ENCODE measurements at places on chromosomes 11 and 22. TPM values are rescaled to one million over a fixed set of nuclear protein-coding genes. Genes with fewer than 3 reads are reported as not detected.

DNA sequence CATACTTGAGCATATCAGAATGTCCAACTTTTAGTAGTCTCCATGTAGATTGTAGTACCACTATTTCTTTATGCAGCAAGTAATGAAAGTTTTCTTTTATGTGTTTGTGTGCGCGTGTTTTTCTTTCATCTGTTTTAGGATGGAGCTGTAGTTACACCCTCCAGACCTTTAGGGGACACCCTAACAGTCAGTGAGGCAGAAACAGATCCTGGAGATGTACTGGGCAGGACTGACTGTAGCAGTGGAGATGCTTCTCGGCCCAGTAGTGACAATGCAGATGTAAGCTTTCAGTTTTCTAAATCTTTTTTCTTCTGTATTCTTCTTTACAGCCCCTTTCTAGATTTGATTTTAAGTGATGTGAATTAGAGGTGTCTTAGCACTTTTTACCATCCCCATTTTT, 79.9 kb upstream of the GRIK4 start:
- peak; percentile 72 for DNase-seq

DNA sequence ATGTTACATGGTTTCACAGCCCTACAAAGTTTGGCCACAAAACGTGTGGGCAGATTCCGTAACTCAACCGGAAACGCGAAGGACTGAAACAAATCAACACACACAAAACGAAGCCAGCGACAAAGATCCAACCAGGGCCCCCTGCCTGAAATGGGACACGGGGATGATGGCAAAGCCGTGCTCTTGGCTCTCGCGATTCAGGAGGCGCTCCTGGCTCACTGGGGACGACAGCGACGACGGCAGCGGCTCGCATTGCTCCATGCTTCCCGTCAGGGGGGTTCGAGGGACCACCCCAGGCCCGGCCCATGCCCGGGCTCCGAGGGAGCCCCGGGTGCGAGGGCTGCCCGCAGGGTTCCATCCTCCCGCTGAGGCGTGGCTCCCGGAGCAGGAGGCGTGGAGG, 4786.8 kb upstream of the OR11H1 start:
- DNase-seq: no peak

DNA sequence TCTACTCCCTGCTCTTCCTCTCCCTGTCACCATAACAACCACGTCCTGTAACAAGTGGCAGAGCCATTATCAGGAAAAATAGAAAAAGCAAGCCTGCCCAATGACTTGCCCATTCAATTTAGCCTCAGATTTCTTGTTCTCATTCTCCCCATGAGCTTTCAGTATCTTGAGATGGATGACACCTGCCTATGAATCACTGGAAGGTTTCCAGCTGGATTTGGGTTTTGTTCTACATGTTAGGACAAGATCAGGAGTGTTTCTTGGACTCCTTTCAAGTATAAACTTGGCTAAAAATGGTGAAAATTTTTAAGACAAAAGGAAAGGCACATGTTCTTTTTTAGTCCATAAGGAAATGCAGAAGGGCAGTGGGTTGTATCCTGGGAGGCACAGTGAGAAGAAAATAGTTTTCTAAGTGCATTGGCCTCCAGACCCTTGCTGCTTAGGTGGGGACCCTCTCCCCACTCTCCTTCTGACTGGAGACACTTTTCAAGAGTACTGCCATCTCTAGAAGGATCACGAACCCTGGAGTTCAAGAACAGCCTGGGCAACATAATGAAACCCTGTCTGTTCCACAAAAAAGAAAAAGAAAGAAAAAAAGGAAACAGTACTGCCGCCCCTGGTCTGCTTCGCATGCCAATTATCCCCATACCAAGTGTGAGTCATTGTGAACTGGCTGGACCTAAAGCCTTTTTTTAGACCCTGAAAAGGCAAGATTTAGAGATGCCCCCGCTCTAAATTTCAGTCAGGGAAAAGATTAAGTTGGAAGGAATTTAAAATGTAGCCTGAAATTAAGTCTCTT, 51.0 kb downstream of the MTNR1B start:
- DNase-seq: peak; percentile 92

DNA sequence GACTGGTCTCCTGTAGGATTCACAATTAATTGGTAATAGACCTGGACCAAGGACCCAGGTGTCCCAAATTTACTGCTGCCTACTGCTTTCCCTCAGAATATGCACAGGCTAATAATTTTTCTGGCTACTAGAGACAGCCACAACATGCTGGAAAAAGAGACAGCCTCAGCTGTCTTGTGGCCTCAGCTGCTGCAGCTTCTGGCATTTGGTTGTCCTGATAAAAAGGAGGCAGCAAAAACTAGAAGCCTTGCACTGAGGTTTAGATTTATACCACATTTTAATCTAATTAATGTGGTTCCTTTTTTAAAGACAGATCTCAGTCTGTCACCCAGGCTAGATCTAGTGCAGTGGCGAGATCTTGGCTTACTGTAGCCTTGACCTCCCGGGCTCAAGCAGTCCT, 89.8 kb downstream of the BTBD10 start:
- DNase-seq: no peak

GRCh38 chr11:72727521-72727920, 24.7 kb downstream of the ARAP1 start:
- no peak for DNase-seq

GRCh38 chr11:111422494-111423249, 43.6 kb upstream of the POU2AF1 start:
- peak; percentile 26 for DNase-seq

GRCh38 chr11:44213148-44213547, 96.8 kb downstream of the ALX4 start:
- no peak for DNase-seq

GRCh38 chr11:64765291-64765850, 5.6 kb upstream of the PYGM start:
- no peak for DNase-seq

GRCh38 chr11:129374993-129375750, 476 bp upstream of the BARX2 start:
- no peak for DNase-seq

- DNase-seq: peak; percentile 69
Observed at GRCh38 chr11:46039990-46040389, 81.3 kb downstream of the PHF21A start.

GRCh38 chr11:126596474-126596873, 241.0 kb downstream of the ST3GAL4 start:
- no peak for DNase-seq

DNA sequence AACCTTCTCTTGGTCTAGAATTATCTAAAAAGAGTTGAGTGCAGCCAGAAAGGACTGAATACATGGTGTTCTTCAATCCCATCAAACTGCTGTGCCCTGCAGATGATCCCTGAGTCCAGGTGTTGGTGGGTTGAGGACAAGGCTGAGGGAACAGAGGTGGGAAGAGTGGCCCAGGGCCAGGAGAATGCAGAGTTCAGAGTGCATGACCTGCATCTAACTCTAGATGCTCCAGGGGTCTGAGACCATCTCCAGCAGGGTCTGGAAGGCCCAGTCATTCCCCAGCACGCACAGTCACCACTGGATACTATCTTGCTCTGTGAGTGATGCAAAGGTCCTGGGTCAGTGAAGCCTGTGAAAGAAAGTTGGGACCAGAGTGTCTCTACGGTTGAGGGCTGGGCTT, 2.1 kb upstream of the VPREB1 start:
- DNase-seq: no peak

- peak; percentile 82 for DNase-seq
Observed at GRCh38 chr11:95849087-95849825, 59.0 kb downstream of the CEP57 start.

DNA sequence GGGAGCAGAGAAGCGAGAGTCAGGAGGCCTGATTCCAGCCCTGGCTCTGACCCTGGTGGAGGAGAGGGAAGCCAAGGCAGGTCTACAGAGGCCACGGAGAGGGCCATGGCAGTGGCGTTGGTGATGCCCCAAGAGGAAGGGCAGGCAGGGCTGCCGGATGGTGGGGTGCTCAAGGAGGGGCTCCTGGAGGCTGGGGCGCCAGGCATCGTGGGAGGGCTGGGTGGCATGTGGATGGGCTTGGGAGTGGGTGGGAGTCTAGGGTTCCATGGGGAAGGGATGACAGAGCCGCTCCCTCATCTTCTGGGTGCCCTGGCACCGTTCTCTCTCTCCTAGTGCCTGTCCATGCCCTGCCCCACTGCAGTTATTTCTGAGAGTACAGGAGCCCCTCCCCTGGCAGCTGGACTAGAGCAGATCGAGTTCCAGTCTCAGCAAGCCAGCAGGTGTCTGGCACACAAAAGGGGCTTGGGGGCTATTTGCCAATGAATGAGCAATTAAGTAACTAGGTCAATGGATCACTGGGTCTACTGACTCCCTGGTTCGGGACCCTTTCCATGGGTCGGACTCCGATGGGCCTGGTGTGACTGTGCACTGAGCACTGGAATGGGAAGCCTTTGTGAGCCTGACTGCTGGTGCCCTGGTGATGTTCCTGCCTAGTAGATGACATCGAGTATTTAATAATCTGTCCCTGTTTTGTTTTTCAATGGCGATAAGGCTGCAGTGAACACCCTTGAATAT, 570.0 kb downstream of the TBC1D22A start:
- no peak for DNase-seq

DNA sequence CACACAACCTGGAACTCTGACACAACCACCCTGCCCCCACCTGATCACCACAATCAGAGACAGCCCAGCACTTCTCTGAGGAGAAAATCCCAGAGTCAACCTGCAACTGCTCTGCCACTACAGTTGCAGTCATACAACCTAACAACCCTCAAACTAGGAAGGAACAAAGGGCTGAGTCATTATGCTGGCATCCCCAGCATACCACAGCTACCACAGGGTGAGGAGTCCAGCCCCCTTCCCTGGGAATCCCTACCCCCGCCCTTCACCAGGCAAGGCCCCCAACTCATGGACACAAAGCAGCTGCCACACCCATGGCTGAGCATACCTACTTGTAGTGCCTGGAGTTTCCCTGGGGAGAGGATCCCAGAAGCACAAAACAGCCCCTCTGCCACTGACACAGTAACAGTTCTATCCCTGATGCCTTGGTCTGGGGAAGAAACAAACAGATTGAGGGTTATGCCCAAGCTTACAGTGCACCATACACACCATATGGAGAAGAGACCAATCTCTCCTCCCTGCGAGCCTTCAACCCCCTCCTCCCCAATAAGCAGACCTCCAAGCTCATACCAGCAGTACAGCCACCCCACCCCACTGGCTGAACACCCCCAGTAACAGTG, 68.5 kb upstream of the C11orf58 start:
- peak; percentile 25 for DNase-seq

DNA sequence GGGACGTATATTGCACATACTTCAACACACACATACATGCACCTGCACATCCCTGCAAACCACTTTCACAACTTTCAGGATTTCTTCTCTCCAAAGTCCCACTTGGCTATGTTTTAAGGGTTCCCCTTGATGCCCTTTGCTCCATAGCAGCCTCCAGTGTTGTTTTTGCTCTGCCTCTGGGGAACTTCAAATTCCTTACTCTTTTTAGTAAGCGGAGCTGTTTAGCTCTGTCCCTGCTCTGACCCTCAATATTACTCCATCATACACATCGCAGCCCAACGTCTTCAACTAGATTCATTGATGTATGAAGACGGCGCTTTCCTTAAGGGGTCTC, 18.3 kb downstream of the PRR5L start:
- no peak for DNase-seq

- DNase-seq: no peak
Observed at GRCh38 chr11:35663408-35663702, 780 bp downstream of the TRIM44 start.

DNA sequence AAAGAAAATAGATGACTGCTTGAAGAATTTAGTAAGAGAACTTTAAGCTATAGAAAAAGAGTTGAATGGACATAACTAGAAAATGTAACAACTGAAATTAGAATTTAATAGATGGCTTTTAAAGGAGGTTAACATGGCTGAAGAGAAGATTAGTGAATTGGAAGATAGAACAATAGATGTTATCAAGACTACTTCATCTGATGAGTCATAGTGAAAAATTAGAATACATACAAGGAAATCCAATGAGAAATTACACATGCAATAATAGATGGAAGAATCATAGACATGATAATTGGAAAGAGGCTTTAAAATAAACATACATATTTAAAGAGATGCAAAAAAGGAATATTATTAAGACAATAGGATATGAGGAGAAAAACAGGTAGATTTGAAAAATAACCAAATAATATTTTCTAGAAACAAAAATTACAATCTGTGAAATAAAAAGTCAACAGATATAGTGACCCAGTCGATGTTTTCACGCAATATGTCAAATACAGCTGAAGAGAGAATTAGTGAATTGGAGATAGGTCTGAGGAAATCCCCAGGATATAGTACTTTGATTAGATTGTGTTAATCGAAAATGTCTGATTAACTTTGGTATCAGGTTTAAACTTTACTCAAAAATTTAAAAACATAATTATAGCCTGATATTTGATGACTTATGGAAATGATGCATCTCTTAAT, 28.2 kb downstream of the CAT start:
- DNase-seq: no peak

DNA sequence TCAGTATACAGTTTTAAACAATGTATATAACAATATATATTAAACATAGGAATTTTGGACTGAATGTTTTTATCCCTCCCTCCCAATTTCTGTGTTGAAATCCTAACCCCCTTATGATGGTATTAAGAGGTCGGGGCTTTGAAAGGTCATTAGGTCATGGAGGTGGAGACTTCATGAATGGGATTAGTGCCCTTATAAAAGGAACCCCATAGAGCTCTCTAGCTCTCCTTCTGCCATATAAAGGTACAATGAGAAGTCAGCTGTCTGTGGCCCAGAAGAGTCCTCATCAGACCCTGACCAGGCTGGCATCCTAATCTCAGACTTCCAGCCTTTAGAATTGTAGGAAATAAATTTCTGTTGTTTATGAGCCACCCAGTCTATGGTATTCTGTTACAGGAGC, 6.5 kb downstream of the NNMT start:
- no peak for DNase-seq

GRCh38 chr22:23119494-23120414, 22.0 kb downstream of the RSPH14 start:
- DNase-seq: no peak

DNA sequence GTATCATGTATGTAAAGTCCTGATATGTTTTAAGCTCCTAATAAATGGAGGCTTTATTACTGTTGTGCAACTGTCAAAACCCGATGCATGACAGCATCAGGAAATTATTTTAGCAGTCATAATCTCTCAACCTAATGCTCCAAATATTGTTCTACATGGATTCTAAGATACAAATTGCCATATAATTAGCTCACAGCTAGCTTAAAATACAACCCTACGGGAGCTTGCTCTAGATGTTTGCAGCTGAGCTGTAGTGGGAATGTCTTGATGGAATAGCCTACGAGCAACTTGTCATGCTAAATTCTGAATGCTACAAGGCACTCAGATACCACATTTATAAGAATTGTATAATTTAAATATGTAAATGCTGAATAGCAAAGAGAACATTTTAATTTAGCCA, 109.8 kb downstream of the STK33 start:
- DNase-seq: no peak

OR6A2 gene
- total RNA-seq: 0.72 TPM

C22orf42 gene
- not detected for total RNA-seq

IGSF9B gene
- under 0.01 TPM for total RNA-seq

CREB3L1 gene
- total RNA-seq: 10.0 TPM

FUT4 gene
- 3.1 TPM for total RNA-seq

DDI1 gene
- not detected for total RNA-seq

CCDC34 gene
- total RNA-seq: 2.5 TPM

PLAAT2 gene
- not detected for total RNA-seq

TMEM151A gene
- not detected for total RNA-seq

PARVG gene
- not detected for total RNA-seq

BARX2 gene
- total RNA-seq: not detected

TPBGL gene
- total RNA-seq: not detected

RIMBP3C gene
- total RNA-seq: 0.36 TPM

OR52E6 gene
- not detected for total RNA-seq

FGF4 gene
- not detected for total RNA-seq

MMP27 gene
- total RNA-seq: not detected

CCDC188 gene
- not detected for total RNA-seq

Data from IMR-90 (cell line).